Activated CD8-positive, alpha-beta memory T cell treated with anti-CD3 and anti-CD28 coated beads for 1 hour (primary cell): ENCODE measurements at places on chromosomes 6 and 20.

- DNase-seq: no peak
Observed at GRCh38 chr6:123448306-123448884, 188.4 kb downstream of the TRDN start.

GRCh38 chr20:21100578-21101452, 5.3 kb downstream of the LINC00237 start:
- DNase-seq: no peak

DNA sequence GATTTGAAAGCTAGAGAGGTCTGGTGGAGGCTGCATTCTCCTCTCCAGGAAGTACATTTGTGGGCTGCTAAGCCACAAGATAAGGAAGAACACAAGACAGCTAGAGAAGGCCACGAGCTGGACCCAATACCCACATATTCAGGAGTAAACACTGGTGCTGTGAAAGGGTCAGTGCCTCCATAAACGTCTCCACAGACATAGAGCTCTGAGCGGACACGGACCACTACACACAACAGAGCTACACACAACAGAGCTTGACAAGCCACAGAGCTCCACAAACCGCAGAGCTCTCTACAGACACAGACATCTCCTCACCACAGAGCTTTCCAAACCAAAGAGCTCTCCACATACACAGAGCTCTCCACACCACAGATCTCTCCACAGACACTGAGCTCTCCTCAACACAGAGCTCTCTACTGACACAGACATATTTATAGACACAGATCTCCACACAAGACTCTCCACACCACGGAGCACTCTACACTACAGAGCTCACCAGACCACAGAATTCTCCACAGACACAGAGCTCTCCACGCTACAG, 51.9 kb downstream of the ERMARD start:
- DNase-seq: no peak

DNA sequence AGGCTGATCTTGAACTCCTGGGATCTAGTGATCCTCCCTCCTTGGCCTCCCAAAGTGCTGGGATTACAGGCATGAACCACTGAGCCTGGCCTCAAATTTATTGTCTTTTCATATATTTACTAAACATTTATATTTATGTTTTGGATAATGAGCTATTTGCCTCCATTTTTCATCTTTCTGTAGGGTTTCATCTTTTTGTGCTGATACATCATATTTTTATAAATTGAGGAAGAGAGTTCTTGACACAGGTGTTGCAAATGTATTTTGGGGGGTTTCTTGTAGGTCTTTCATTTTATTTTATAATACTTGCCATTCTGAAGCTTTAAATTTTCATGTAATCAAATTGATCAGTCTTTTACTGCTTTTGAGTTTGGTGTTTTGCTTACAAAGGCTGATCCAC, 72.4 kb downstream of the L3MBTL3 start:
- no peak for DNase-seq

DNA sequence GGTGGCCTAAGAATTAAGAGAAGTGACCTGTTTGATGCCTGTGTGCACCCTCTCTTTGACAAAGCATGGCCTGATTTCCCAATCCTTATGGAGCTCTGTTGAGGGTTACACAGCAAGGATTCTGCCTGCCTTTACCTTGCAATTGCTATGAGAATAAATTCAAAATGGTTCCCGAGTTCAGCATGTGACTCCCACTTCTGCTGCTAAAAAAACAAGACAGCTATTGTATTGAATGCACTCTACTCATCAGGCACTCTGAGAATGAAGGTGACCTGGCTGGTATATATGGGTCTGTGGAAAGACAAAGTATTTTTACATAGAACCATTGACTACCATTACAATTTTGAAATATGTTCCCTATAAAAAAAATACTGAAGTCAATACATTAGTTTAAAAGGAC, 190.3 kb downstream of the ATXN1 start:
- DNase-seq: no peak

GRCh38 chr6:39653612-39654011, 71.6 kb downstream of the KIF6 start:
- DNase-seq: no peak

DNA sequence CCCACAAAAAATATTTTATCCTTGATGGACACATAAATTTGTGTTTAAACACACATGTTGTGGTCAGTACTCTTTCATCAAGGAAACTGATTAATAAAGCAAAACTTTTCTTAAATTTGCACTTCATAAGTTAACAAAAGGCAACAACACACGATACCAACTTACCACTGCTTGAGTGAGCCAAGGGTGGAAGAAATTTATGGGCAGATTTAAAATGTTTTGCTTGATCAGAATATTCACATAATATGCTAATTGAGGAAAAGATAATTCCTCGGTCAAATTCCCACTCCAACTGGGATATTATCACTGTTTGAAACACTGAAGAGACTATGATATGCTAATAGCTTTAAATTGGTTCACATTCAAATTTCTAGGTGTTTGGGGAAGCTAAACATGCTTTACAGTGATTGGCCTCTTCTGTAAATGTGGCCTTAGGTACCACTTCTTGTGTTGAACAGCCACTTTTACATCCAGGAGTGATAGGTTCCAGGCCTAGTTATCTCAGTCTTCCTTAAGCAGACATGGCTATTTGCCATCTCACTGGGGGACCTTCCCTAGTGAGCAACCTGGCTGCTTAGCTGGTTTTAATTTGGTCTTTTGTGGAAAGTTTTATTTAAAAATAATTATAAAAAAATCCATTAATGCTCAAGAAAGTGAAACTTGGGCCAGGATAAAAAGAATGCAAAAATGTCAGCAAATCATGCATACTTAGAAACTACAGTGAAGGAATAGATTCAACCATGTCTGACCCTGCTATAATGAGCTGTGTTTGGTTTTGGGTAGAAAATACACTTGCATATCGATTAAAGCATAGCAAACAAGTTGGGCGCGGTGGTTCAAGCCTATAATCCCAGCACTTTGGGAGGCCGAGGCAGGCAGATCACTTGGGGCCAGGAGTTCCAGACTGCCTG, 221.2 kb upstream of the MAP3K7 start:
- DNase-seq: no peak

DNA sequence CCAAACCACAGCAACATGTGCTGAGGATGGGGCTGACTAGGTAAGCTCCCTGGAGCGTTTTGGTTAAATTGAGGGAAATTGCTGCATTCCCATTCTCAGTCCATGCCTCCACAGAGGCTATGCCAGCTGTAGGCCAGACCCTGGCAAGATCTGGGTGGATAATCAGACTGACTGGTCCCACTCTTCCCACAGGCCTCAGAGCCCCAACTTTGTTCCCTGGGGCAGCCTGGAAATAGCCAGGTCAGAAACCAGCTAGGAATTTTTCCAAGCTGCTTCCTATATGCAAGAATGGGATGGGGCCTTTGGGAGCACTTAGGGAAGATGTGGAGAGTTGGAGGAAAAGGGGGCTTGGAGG, 1.5 kb upstream of the VEGFA start:
- no peak for DNase-seq

GRCh38 chr6:27795697-27796494, 116.3 kb downstream of the OR2B2 start:
- peak; percentile 16 for DNase-seq

GRCh38 chr6:165566088-165566828, 96.8 kb downstream of the PDE10A start:
- DNase-seq: no peak

GRCh38 chr6:123027408-123027807, 31.4 kb downstream of the CLVS2 start:
- no peak for DNase-seq

GRCh38 chr20:63183422-63184146, 32.3 kb downstream of the YTHDF1 start:
- no peak for DNase-seq

- DNase-seq: no peak
Observed at GRCh38 chr20:24840121-24840713, 108.9 kb upstream of the CST7 start.

DNA sequence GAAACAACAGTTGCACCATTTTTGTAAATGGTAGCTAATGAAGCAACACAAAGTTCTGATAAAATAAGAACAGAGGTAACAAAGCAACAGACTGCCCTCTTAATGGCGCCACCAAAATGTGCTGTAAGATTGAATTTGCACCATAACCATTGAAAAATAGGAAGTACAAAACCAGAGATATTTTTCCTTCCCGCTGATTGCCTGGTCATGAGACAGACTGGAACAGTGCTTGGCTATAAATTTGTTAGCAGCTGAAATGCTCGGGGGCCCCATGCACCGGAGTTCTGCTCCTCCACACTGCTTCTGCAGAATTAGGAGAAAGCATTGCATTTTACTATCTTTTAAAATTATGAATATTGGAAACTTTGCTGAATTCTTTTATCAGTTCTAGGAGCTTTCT, 164.4 kb upstream of the QKI start:
- DNase-seq: no peak

- no peak for DNase-seq
Observed at GRCh38 chr20:20375862-20376261, 8.0 kb downstream of the INSM1 start.

DNA sequence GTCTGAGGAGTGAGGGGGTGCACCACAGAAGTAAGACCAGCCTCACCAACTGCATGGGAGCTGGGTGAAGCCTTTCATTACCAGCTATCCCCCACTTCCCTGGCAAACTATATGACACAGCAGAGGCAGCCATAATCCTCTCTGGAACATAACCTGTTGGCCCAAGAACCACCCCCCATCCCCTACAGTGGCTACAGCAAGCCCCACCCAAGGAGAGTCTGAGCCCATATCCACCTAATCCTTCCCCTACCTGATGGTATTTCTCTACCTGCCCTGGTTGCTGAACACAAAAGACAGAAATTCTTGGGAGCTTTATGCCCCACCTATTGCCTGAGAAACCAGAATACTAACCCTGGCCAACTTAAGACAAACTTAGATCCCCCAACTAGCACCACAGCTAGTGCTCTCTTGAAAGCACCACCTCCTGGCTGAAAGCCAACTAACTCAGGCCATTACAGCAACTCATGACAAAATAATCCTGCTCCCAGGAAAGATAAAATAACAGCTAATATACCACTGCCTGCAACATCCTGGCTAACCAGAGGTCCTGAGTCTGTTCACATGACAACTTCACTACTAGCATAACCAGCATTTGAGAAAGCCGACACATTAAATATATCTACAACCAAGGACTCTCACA, 11.2 kb downstream of the RNGTT start:
- DNase-seq: no peak

DNA sequence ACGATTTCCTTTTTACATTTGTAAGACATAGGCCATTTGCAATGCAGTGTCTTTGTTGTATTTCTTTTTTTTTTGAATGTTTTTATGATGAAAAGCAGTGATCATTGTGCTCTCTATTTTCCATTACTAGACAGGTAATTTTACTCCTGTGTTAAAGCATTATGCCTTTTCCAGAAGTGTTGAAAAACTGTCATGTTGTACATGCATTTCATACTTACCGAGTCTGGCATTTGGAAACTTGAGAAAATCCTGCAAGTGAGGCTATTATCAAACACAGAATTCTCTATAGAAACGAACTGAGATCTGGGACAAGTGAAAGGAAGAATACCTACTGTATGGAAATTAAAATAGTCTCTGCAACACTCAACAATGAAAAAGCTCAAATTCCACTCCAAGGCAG, 78.6 kb upstream of the CNR1 start:
- no peak for DNase-seq

- DNase-seq: no peak
Observed at GRCh38 chr6:152423216-152424103, 213.7 kb downstream of the SYNE1 start.

- no peak for DNase-seq
Observed at GRCh38 chr6:151722342-151722741, 85.1 kb upstream of the ESR1 start.

GRCh38 chr6:127879685-127880084, 21.2 kb downstream of the THEMIS start:
- DNase-seq: no peak

GRCh38 chr6:157586476-157587126, 205.6 kb downstream of the ZDHHC14 start:
- DNase-seq: no peak

- DNase-seq: no peak
Observed at GRCh38 chr20:51650685-51651134, 108.2 kb upstream of the NFATC2 start.

DNA sequence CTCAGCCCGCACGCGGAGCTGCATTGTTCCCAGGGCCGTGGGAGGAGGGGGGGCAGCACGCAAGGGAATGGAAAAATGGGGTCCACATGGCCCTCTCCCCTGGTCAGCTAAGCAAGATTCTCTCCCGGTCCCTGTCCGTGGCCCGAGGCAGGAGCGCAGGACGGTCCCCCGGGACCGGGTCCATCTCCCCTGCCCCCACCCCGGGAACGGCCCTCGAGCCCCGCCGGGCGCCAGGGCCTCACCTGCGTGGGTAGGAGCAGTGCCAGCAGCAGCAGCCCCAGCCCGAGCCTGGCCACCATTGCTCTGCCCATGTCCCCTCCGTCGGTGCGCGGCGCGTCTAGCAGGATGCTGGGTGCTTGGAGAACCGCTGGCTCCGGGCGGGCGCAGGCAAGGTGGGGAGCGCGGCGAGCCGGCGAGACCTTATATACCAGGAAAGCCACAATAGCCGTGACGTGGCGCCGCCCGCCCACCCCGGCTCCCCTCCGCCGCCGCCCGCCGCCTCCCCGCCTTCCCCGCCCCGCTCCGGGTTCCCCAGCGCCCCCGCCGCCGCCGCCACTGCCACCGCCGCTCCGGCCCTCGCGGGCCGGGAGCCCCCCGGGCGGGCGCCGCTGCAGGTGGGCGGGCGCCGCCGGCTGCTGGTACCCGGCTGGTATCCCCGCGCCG, at the start of gene CD24:
CD24 (minus strand) TSS at position 394 of the 663 bp plus-strand sequence; CDS start at position 311, 83 bp downstream.
- no peak for DNase-seq

DNA sequence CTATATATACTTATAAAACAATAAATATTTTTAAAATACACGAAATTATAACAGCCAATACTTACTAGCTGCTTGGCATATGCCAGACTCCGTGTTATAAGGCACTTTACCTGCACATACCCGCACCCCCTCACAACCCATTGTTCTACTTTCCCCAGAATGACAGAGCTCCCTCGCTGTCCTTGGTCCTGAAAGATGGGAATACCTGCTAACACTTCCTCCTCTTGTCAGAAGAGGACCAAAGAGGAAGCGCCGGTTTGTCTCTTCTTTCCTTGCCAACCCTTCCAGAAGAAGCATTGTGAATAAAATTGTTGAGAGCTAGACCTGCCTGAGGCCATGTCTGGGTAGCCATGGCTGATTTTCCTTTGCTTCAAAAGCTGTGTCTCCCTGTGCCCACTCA, 149.3 kb downstream of the PTPRT start:
- no peak for DNase-seq

GRCh38 chr6:27130668-27131428, 116.7 kb upstream of the PRSS16 start:
- DNase-seq: no peak
